ENCODE measurements at places on chromosomes 6 and 20.

- DNase-seq = no peak
Observed at GRCh38 chr6:152063170-152063921, 255.9 kb downstream of the ESR1 start.

DNA sequence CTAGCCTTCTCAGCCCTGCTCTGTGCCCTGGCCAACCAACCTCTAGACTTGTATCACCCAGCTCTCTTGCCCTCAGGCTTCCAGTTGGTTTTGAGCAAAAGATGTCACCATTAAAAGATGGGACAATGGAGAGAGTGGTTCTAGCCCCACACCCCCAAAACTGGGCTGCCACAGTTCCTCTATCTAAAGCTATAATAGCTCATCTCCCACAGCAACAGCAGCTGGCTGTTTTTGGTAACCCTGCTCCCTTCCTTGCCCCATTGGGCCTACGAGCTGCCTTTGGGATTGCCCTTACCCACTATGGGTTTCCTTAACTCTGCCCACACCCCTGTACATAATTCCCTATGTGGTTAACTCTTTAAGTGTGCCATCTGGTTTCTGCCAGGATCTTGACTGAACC, 7.6 kb upstream of the SRSF3 start:
- DNase-seq = no peak

- DNase-seq = no peak
Observed at GRCh38 chr6:42269974-42270510, 52.4 kb upstream of the MRPS10 start.

DNA sequence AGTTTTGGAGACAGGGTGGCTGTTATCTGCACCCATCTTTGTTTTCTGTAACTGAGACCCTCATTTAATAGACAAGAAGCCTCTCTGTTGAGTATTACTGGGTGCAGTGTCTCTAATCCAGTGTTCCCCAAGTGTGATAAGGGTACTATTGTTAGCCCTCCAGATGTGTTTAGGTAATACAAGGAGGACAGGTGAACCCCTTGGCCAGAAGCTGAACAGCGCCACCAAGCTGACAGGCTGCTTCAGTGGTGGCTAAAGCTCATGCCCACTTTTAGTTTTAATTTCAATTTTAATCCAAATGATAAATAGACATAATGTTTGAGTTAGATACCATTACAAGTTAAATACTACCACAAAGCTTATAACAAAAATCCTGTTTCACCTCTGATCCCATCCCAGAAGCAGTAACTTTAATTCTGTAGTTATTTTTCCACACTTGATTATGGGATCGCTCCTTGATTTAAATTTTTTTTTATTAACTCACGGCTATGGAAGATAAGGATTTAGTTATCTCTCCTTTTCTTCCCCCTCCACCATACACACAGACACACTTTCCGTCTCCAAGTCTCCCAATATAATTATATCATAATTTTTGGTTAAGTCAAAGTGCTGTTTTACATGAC, 8.4 kb upstream of the STK35 start:
- no peak for DNase-seq

DNA sequence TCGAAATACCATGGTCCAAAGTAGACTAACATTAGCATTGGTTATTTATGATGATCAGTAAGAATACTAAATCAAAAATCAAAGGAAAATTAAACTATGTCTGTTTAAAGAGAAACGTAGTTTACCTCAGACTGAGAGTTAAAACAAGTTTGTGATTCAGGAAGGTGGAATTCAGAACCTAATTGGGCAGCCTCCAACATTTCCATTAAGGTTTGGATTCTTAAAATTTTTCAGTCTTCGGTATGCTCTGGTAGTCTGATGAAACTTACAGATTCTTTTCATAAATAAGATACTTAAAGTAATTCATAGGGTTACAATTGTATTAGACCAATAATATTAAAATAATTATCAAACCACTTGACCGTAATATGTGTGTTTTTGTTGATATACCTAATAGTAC, 18.6 kb downstream of the HFE start:
- DNase-seq = no peak

- DNase-seq = no peak
Observed at GRCh38 chr6:169236988-169237387, 16.7 kb downstream of the THBS2 start.

GRCh38 chr20:19758133-19758500, at the start of gene RIN2:
Gene RIN2 (plus strand): TSS chr20:19758258. CDS start chr20:19889602, 131,344 bp downstream.
- no peak for DNase-seq

DNA sequence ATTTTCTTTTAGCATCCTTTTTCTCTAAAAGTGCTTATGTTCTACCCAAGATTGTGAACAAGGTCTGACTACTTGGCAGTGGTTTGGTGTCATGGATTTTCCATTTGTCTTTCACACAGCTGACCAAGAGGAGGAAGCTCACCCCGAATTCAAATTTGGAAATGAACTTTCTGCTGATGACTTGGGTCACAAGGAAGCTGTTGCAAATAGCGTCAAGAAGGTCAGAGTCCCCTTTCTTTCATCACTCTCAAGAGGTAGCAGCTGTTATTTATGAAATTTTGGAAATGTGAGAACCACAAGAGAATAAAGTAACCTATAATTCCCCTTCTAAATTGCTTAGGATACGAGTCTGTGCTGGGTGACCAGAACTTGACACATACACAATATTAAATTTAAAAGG, 113.0 kb upstream of the LAMP5 start:
- no peak for DNase-seq

DNA sequence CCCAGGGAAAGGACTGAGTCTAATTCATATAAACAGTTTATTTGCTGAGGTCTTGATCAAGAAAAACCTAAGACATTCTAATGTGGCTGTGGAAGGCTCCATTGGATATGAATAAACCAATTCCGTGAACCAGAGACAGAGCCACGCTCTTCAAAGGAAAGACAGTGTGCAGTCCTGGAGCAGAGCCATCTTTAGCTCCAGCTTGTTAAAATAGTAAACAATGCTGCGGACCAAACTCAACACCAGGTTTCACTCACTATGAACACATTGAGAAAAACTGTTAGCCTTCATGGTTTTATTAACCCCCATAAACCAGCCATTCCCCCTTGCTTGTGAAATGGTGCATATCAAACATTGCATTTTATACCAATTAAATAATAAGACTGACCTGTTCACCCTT, 61.9 kb downstream of the COL9A1 start:
- DNase-seq = peak; percentile 54

DNA sequence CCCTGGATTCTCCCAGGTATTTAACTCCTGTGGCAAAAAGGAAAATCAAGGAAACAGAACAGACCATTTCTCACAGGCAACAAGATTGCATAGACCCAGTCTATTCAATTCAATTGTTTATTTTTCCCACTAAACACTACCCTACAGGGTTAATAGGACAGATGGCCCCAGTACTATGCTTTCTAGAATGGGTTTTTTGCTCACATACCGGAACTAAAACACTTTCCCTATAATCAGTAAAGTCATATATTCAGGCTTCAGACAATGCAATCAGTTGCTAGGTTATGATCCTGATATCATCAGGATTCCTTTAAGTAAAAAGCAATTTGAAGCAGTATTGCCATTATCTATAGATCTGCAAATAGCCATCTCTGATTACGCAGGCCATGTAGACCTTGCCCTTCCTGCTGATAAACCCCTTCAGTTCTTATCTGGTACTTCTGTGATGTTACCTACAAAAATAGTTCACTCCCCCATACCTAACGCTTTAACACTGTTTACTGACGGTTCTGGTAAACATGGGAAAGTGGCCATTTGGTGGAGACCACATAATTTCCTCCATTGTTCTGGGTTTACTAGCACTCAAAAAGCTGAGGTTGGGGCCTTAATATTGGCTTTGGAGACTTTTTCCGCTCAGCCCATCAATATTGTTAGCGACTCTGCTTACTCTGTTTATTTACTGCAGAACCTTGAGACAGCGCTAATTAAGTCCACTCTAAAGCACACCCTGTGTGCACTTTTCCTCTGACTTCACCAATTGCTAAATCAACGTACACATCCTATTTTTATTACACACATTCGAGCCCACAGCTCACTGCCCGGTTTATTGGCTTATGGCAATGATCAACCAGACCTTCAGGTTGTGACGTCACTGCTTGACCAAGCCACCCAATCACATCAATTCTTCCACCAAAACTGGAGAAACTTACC, 666.0 kb downstream of the PHF3 start:
- no peak for DNase-seq

DNA sequence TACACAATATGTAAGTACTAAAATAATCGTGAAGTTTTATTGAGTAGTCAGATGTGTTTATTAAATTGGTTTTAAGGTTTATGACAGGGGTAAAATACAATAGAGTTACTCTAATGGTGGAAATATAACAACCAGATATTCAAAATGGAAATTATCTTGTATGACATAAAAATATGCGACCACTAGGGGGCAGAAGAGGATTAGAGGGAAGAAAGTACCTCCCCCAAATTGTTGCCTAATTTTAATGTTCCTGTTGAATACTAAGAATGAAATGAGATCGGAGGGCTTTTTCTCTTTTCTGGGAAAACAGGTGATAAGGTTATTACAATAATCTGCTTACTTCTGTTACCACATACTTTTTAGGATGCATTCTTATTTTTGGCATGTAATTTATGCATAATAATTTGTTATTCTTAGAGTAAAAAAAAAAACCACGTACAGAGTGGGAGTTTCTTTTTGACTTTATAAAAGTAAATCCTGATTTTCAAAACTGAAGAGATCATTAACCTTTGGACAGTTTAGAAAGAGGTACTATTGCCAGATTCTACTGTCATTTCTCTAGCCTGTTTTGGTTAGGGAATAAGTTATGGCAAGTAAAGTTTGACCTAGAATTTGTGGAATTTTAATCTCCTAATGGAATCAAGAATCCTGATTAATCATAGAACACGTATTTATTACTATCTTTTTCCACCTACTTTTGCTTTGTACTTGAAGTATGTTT, 159.2 kb downstream of the CD109 start:
- peak; percentile 79 for DNase-seq

DNA sequence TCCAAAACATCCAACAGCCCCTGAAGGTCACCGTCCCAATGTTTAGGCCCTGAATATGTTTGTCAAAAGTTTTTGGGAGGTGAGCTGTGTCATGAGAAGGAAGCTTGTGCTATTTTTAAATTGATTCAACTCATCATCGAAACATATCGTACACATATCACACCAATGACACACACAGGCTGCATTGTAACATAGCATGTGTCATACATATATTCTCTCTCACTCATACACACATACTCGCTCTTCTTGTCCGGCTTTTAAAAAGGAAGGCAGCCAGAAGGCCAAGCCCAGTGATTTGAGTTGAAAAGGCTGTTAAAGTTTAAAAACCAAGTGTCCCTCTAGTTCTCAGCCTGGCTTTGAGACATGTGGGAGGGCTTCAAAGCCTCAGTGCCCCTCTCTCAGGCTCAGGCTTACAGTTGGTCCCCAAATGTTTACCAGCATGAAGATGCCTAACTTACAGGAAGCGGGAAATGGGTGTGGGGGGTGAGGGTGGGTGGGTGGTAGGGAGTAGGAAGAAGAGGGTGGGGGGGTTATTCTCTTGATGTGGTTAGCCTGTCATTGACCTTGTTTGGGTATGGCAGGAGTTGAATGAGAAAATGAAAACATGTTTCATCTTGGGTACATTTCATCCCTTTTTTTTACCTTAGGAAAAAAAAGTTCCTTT, 3.3 kb upstream of the PRDM1 start:
- DNase-seq = no peak

DNA sequence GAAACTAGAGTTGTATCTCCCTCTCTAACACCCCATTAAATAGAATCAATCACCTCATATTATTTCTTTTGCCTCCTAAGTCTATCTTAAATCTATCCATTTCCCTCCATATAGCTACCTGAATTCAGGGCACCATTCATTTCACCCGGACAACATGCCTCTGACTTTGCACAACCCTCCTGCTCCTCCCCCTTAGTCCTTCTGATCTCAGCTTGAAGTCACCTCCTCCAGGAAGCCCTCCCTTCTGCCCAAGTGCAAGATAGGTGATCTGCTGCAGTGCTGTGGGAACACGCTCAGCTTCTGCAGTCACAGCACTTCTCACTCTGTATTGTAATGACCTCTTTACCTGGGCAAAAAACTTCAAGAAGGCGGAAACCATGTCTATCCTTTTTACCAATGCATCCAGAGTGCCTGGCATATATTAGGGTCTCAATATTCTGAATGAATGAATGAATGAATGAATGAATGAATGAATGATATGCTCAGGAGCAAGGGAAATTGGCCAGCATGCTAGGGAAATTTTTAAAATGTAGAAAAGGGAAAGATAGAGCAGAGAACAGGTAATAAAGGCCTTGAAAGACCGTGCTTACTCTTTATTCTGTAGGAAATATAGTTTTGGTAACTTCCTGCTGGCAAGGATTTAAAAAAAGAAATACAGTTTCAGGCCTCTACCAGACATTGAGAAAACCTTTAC, 41.7 kb downstream of the MBOAT1 start:
- no peak for DNase-seq

DNA sequence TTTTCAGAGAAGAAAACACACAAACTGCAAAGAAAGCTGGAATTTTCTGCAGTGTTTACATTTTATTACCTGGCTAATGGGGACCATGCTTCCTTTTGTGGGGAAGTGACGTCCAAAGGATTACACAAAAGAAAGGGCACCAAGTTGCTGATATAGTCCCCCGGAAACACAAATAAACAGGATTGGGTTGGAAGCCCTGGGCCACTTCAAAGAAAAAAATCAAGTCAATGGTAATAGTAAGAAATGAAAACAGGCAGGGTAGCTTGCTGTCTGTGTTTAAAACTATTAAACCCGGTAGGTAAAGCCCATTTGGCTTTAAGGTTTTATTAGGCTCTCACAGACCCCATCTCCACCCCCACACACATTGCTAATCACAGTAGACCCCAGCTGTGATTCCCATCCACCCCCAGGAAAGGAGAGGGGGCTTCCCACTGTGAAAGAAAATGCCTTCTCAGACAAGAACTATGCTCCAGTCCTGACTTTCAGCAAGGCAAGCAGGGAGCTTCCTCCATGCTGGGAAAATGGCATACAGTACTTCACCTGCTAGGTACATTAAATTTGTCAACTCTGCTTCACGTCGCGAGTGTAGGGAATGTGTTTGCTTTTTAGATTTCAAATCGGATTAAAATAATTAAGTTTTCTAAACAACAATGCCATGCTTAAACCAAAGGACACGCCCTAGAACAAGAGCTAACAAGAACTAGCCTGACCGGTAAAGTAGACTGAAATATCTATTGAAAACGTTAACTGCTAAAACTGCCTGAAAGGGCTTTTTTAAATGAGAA, 1.1 kb downstream of the PERP start:
- DNase-seq = peak; percentile 41

DNA sequence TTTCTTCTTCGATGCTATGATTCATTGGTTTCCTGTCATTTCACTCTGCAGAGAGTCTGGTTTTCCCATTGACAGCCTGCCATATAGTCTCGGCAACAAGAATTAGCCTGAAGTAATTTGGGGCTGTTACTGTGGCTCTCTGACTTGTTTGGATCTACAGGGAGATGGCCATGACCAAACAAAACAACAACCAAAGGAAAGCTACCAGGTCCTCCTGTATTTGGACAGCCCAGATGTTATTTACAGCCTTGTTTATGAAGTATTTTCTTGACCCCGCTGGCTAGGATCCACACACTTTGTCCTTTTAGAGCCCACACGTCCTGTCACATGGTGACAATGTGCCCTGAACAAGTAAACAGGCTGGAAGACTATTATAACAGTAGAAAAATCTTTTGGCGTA, 111.4 kb upstream of the PREP start:
- DNase-seq = no peak

All from lung (tissue), 17 donors.